ENCODE measurements at places on chromosomes 5 and 9. TPM values are rescaled to one million over a fixed set of nuclear protein-coding genes. Genes with fewer than 3 reads are reported as not detected.

CD180 gene
- not detected for total RNA-seq

NME5 gene
- total RNA-seq = 5.0 TPM

RAB3C gene
- not detected for total RNA-seq

RLN2 gene
- total RNA-seq = not detected

FBP1 gene
- not detected for total RNA-seq
